M059J (cell line): ENCODE measurements at places on chromosomes 6 and 20.

DNA sequence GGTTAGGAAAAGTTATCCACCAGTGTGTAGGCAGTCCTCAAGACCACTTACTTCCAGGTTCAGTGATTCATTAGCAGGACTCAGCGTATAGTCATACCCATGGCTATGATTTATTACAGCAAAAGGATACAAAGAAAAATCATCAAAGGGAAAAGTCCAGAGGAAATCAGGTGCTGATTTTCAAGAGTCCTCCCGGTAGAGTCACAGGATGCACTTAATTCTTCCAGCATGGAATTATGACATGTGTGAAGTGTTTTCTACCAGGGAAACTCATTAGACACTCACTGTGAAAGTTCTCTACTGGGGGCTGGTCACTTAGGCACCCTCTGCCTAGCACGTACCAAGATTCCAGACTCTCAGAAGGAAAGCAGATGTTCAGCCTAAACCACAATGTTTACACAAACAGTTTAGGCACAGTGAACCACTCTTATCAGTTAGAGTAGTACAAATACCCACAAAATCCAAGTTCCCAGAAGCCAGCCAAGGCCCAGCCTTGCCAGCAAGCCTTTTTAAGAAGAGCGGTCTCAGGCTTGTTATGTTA is 10.2 kb downstream of the WFDC3 start:
- peak; percentile 96 for DNase-seq

GRCh38 chr6:9875605-9876353 is 539.1 kb downstream of the TFAP2A start:
- peak; percentile 61 for DNase-seq

GRCh38 chr6:83057705-83058321 is 7.8 kb downstream of the UBE3D start:
- DNase-seq = peak; percentile 65

GRCh38 chr6:54987633-54988290 is 141.2 kb downstream of the FAM83B start:
- no peak for DNase-seq

DNA sequence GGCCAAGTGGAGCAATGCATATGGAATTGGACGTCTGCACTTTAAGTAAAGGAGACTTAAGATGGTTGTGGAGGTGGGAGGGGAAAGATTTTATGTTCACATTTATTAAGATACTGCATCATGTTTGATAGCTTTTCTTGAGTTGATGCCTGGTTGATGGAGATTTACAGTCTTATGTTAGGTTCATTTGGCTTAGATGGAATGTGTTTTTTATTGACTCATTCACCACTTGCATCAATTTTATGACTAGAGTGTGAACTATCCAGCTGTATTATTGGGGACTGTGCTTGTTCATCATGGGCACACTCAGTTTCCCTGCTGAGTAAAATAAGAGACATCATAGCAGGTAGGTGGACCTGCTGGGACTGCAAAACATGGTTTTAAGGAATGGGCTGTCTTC is 91.2 kb upstream of the SCP2D1 start:
- peak; percentile 26 for DNase-seq

DNA sequence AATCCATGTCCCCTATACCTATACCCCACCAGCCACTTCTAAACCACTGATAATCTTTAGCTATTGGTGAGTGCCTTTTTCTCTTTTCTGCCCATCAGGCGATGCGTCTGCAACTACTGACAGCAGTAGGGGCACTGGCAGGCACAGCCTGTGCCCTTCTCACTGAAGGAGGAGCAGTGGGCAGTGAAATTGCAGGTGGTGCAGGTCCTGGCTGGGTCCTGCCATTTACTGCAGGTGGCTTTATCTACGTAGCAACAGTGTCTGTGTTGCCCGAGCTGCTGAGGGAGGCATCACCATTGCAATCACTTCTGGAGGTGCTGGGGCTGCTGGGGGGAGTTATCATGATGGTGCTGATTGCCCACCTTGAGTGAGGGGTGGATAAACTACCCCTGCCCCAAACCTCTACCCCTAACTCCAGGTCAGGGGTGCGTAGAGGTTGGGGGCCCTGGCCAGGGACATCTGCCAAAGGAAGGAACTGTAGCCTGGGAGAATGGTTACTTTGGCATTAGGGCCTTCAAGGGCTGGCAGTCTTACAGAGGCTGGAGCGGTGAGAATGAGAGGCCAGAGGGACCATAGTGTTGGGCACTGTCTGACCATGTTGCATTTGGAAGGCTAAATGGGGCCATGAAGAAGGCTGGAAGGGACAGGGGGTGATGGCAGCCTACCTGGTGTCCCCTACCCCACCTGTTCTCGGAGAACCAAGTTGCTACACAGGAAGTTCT is 851 bp upstream of the HSD17B8 start:
- DNase-seq = no peak

GRCh38 chr6:84228198-84228543 is 728 bp upstream of the CEP162 start:
- no peak for DNase-seq

DNA sequence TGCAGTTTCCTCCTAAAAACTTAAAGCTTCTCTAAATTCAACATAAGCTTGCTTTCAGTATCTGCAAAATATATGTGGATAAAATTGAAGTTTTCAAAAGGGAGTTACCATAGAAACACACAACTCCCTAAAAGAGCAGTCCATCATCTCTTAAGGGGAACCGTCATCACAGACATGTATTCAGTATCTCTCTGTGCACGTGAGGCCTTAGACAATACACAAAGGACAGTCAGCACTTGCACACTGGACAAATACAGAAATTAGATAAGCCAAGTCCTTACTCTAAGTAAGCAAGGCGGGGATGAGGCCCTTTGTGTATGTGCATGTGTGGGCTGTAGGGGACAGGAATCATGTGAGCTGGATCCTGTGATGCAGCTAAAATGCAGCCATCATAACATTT is 136.6 kb downstream of the BACH2 start:
- no peak for DNase-seq

DNA sequence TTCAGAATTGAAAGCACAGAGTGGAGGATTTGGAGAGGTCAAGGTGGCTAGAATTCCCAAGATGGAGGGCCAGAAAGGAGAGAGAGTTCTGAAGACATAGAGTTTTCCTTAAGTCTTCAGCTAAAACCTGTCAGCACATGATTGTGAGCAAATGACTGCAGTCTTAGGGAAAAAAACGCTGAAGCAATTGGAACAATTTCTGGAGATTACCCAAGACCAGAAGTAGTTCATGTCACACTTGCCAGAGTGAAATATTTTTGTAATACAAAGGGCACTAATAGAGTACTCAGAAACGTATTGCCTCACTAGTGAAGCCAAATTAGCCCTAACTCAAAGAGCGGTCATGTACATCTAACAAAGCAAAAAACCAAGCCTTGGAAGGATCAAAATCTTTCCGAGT is 541.3 kb upstream of the MARCKS start:
- no peak for DNase-seq

DNA sequence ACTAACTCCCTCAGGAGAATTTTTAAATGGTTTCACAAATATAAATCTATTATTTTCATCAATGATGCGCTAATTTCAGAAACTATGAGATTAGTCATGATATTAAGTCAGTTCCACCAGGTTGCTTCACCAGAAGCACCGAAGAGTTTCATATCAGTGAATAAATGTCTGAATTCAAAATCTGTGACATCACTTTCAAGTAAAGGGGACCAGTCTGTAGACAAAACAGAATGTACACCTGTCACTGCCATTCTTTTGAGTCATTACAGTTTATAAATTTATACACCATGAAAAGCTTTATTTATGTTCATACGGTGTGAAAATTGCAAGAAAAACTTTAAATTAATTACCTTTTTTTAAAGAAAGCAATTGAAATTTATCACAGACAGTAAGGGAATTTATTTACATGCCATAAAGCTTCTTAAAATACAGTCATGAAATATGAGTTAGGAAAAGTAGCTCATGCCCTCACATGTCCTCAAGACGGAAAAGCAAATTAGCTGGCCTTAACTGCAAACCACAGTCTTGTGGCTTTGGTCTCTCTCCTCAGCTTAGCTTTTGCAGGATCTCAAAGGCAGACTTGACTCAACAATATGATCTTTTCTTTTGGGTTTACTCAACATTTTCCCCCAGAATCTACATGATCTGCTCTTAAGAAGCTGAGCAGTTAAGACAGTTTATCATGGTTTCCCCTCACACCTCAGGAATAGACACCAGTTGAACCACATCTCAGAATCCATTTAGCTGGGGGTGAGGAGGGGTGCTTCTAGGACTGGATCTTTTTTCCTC is 177.7 kb upstream of the MCHR2 start:
- DNase-seq = peak; percentile 91

DNA sequence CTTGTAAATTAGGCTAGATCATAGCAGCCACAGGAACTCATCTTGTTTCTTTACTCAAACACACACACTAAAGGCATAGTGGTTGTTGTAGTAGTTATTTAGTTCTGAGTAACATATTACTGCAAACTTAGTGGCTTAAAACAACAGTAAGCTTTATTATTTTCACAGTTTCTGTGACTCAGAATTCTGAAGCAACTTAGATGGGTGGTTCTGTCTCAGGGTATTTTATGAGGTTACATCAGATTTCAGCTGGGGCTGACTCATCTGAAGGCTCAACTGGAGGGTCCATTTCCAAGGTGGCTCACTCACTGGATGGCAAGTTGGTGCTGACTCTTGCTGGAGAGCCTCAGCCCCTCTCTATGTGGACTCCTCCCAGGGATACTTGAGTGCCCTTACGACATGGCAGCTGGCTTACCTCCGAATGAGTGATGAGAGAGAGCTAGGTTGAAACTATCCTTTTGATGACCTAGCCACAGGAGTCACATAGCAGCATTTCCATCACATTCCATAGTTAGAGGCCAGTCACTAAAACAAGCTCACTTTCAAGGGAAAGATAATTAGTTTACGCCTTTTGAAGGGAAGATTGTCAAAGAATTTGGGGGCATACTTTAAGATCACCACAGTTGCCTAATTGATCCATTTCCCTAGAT is 136.5 kb upstream of the PRND start:
- peak; percentile 97 for DNase-seq

DNA sequence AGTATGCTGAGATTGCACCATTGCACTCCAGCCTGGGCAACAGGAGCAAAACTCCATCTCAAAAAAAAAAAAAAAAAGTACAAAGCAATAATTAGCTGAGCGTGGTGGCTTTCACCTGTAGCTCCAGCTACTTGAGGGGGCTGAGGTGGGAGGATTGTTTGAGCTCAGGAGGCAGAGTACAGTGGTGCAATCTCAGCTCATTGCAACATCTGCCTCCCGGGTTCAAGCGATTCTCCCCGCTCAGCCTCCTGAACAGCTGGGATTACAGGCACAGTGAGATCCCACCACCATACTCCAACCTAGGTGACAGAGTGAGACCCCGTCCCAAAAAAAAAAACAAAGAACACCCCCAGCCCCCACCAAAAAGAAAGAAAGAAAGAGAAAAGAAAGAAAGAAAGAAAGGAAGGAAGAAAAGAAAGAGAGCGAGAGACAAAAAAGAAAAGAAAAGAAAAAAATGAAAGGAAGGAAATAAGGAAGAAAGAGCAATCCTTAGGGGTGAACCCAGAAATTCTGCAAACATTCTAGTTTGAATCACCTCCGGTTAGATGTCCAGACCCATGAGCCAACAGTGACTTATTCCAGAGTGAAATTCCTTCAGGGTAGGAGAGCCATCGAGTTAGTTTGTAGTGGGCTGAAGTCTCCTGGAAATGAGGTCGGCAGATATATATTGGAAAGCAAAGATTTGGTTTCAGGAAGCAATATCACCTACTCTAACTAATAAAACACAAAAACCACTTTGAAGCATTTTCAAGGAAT is 3.2 kb upstream of the RIPOR3 start:
- DNase-seq = peak; percentile 46

DNA sequence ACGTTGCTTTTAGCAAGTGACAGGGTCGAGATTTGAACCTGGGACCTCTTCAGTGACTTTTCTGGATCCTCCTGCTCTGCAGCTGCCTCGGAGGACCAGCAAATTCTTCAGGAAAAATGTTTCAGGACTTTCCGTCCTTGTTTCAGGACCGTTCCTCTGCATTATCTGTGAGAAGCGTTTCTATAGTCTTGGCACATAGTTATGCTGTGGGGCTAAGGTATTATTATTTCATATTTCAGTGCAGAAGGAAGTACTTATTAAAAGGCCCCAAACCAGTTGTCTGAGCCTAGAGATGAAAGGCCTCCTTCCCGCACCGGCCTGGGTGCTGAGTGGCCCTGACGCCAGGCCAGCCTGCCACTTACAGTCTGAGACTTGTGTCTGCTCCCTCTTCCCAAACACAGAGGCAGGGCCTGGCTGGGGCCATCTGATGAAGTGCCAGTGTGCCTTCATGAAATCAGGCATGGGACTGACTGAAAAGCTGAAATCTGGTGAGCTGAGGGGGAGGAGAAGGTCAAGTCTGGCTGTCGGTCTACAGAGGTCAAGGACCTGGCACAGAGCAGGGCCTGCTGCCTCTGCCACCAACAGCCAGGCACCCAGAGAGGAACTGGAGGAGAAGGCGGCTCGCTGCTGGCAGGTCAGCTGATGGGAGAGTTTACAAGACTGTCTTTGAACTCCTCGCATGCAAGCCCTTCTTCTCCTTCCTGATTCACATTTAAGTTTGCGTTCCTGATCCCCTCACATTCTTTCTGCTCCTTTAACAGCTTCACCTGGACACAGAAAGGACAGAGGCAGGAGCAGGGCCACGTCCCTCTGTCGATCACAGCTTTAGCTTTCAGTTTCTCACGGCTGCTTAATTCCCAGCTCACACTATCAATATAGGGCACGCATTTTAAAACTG is 8.9 kb upstream of the QKI start:
- peak; percentile 45 for DNase-seq

DNA sequence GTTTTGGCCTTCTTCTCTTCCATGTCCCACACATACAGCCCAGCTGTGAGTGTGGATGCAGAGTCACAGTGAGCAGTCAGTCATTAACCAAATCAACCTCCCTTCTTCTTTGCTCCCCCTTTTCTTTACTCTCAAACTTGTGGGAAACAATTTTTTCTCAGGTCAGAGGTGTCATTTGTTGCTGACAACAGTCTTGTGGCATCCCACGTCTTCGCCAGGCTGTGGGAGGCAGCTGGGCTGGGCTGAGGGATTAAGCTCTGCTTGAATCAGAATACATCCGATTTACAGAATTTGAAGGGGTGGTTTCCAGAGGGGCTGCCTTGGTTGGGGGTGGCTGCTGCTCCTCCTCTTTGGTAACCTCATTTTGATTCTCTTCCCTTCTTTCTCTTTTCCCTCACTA is 40.5 kb downstream of the SCGN start:
- no peak for DNase-seq

- no peak for DNase-seq
Observed at GRCh38 chr6:82611751-82612150, 248.1 kb downstream of the TPBG start.

DNA sequence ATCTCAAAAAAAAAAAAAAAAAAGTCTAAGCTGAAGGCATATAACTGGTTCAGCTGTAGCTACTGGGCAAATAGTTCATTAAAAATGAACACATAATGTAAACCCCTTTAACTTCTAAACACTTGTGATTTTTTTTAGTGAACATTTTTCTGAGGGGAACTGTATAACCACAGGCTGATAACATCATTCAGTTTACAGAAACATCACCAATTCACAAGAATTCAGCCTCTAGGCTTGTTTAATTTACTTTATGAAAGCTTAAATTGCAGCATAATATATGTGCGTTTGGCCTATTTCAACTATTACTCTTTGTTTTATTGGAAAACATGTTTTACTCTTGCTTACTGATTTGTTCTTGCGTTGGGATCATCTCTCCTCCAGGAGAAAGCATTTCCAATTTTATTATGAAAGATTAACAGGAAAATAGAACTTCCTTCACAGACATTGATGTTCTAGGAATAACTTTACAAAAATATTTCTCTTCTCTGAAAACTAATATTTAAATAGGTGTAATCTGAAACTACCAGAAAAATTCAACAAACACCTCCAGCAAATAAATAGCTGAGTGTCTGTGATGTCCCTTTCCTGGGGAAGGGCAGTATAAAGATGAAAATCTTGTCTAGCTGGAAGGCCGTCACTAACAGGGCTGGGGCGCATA is 284.5 kb downstream of the UST start:
- peak; percentile 79 for DNase-seq
